ENCODE measurements at places on chromosomes 1 and 21. TPM values are rescaled to one million over a fixed set of nuclear protein-coding genes. Genes with fewer than 3 reads are reported as not detected.

S100B gene
- 10.1 TPM for total RNA-seq

KRTAP19-6 gene
- total RNA-seq, result not detected

NPL gene
- total RNA-seq, result 3.7 TPM

PPM1J gene
- total RNA-seq, result 4.9 TPM

SLC50A1 gene
- total RNA-seq, result 5.2 TPM

PROK1 gene
- total RNA-seq, result under 0.01 TPM

NIBAN1 gene
- 2.5 TPM for total RNA-seq

GJB4 gene
- total RNA-seq, result not detected

PTGS2 gene
- 2.5 TPM for total RNA-seq

C1QTNF12 gene
- 0.25 TPM for total RNA-seq

WNT4 gene
- 3.4 TPM for total RNA-seq

PUSL1 gene
- 8.6 TPM for total RNA-seq

EPHA8 gene
- total RNA-seq, result 1.2 TPM
